ENCODE measurements at places on chromosomes 5 and 9.

DNA sequence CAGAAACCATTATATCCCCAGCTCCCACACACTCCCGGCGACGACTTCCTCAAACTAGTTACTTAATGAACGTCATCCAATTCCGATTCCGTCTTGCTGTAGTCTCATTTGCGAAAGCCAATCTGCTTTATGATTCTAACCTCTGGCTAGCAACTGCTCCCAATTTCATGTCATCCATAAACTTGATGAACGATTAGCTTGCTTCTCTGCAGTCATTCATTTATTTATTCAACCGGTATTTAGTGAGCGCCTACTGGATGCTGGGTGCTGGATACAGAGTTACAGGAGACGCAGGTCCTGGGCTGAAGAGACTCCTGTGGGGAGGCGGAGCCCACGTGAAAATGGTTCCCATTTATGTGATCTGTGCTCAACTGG is 46.2 kb downstream of the TSPAN17 start:
- no peak for DNase-seq

DNA sequence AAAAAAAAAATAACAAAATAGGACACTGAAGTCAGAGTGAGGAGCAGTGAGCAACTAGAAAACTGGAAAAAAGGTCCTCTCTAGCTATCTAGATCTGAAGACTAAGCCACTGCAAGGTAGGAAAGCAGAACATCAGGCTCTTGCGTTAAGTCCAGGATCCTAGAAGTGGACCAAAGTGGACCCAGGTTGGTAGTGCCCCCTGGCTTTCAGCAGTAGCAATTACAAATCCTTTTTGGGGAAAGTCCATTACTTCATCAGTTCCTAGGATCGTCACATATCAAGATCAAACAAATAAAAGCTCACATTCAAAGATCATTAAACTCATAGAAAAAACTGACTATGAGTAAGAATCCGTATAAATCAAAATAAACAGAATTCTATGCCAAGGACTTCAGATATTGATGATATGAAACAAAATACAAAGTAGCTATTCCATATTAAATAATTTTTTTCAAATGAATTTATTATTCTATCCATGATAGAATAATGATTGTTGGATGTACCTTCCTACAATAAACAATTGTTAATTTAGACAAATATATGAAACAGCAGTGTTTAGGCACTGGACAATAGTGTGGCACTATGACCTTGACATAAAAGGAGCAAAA is 6.5 kb upstream of the RICTOR start:
- no peak for DNase-seq

DNA sequence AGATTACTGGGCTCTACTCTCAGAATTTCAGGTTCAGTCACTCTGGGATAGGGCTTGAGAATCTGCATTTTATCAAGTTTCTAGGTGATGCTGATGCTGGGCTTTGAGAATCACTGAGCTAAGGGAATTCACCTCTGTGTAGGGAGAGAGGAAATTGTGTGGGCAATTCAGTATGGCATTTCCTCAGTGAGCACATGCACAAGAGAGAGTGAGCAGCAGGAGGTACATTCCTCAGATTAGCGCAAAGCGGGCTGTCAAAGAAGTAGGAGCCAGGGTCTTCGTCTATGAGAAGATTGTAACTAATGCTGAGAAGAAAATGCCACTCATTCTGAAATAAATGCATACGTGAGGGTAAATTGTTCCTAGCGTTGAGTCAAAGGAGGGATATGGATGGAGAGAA is 175.9 kb downstream of the KIF4B start:
- DNase-seq: no peak

- no peak for DNase-seq
These were observed 30.8 kb upstream of the ALDH1A1 start for GRCh38 chr9:72983512-72984225.

- DNase-seq: no peak
These were observed 6.1 kb downstream of the RUSC2 start for GRCh38 chr9:35495984-35496383.

- DNase-seq: no peak
These were observed 227.2 kb upstream of the MAP3K1 start for GRCh38 chr5:56588131-56588487.

GRCh38 chr5:147805030-147805454 is 22.5 kb upstream of the JAKMIP2 start:
- no peak for DNase-seq

DNA sequence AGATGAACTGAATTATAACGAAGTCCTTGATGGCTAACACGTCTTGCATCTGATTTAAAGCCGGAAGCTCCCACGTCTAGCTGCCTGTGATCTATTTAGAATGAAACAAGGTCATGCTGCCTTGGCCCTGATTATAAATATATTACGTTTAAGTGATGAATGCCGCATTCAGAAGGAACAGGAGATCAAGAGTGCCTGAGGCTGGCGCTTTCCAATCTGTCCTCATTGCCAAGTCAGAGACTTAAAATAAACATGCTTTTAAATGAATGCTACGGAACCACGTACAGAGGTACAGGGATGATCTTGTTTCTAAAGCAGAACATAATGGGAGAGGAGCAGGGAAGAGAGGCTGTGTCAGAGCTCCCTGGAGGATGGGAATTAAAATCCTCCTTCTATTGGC is 292.8 kb downstream of the TLE1 start:
- DNase-seq: no peak

DNA sequence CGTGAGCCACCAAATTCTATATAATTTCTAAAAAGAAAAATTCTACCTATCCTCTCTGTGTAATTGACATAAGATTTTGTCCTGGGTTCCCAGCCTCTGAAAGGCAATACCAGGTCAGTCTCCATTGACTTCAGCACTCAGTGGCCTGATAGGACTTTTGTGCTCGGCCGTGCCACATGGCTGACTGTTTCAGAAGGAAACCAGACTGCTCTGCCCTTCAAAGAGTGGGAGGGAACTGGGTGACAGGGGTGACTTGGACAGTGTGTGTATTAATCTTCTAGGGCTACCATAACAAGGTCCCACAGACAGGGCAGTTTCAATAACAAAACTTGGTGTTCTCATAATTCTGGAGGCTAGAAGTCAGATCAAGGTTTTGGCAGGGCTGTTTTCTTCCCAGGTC is 43.0 kb downstream of the ARHGAP26 start:
- no peak for DNase-seq

GRCh38 chr9:110065532-110065931 is 142.4 kb downstream of the C9orf152 start:
- no peak for DNase-seq

DNA sequence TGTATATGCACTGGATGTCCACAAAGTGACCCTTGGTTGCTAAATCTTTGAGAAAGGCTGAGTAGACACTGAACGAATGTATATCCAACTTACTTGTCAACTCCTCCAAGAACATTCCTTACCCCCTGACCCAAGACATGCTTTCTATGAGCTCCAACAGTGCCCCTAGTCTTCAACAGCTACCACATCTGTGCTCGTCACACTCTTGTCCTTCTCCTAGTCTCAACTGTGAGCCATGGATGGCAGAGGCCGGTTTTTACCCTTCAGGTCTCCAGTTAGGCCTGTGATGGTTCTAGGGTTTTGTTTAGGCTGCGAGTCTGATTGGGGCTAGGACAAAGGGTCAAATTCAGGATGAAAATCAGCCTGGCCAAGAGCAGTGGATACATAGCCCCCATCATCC is 19.0 kb upstream of the GPX3 start:
- DNase-seq: no peak

GRCh38 chr5:154039458-154039829 is 677 bp downstream of the MFAP3 start:
- DNase-seq: no peak

- no peak for DNase-seq
These were observed 62.3 kb upstream of the CDK5RAP2 start for GRCh38 chr9:120642129-120642770.

- DNase-seq: no peak
These were observed 126.7 kb upstream of the GRHPR start for GRCh38 chr9:37295796-37296195.

DNA sequence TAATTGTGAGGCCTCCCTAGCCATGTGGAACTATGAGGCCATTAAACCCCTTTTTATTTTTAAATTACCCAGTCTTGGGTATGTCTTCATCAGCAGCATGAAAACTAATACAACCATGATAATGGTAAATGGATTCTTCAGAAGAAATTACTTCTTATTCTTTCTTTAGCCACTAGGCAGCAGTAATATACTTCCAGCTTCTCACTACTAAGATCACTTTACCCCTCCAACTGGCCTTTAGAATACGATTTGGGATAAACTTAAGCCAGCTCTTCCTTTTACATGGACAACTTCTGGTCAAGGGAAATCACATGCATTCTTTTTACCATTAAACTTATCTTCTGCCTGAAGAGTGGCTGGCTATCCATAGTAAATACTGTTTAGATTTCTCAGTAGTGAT is 355.4 kb downstream of the MAN2A1 start:
- DNase-seq: no peak

DNA sequence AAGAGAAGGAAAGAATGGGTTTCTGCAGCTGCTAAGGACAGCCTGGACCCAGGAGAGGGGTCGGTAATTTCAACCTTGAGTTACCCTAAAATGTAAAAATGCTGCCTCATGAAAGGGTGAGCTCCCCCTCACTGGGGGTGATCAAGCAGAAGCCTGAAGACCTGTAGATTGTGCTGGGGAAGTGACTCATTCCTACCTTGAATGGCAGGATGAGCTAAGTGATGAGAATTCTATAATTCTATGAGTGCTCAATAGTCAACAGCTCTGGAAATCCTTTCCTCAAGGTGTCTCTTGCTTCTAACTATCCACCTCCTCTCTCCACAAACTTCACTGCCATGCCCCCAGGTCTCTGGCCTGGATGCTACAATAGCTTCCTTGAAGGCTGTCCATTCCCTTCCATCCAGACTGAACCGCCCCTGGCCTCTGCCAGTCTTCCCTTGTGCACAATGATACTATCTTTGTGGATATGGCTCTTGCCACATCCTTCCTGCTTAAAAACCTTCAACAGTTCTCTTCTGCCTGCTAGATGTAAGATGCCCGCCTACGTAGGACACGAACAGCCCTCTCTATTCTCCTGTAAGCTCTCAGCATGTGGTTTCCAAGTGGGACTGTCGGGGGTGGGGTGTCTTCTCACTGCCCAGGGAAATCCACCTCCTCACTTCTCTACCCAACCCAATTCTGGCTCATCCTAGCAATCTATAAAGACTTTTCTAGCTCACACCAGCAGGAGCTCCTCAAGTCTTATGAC is 50.6 kb downstream of the PTPN3 start:
- no peak for DNase-seq

- no peak for DNase-seq
These were observed 7.0 kb downstream of the NOP16 start for GRCh38 chr5:176381423-176381822.

- no peak for DNase-seq
These were observed 541.0 kb downstream of the RAB3C start for GRCh38 chr5:59123595-59124561.

GRCh38 chr5:180313677-180314505 is 22.0 kb upstream of the MAPK9 start:
- DNase-seq: peak; percentile 12

DNA sequence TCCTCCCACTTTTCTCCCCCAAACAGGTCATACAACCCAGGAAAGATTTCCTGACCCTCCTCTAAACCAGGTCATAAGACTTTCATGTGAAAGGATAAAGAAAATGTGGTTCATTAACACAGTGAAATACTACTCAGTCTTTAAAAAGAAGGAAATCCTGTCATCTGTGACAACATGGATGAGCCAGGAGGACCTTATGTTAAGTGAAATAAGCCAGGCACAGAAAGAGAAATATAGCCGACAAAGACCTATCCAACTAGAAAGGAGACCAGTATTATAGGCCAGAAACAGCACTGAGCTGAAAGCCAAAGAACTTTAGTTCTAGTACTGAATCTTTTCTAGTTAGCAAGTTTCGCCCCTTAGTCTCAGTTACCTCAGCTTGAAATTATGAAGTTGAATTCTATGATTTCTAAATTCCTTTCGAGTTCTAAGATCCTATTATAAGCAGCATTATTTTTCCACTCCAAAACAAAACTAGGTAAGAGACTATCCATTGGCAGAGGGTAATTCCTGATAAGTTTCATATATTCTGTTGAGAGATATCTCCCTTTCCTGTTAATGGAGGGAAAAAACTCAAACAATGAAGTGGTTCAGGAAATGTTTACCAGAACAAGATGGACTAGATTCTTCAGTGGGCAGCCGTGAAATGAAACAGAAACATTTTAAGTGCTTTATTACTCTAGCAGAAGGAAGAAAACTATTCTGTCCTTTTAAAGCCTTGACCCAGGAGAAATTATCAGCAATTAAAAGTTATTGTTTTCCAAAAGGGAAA is 42.5 kb downstream of the GNA14 start:
- no peak for DNase-seq

DNA sequence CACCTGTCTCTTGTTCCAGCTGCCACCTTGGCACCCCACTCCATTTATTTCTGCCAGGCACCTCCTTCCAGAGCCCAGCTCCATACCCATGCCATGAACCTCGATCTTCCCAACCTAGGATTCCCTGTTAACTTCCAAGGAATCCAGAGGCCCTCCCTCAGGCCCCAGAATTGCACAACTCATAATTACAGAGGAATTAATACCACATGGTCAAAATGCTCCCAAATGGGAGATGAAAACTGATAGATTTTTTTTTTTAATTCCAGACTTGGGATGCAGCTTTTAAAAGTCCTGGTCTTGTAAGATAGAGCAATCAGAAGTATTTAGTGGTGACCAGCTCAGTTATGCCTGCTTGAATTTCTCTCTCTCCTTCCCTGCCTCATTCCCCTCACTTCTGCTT is 96.2 kb upstream of the CCDC112 start:
- no peak for DNase-seq

- no peak for DNase-seq
These were observed at the start of gene LPAR1 for GRCh38 chr9:111038331-111039230. Gene LPAR1, minus strand, starts transcription at chr9:111038470. Its CDS starts 66,353 bp downstream, at chr9:110972117.

DNA sequence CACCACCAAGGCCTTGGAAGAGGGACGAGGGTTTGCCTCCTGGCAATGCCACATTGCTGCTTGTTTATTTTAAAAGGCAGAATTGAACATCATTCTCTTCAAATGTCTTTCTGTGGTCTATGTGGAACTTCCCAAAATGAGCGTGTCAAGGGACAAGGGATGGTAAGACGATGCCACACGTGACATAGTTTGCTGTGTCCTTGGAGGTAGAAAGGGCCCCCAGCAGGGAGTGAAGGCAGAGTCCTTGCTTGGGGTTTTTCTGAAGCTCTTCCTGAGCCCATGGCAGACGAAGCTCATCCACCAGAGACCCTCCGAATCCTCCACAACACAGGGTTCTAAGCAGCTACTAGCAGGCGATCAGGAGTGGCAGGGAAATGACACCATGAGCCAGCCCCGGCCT is 28.3 kb downstream of the PRRX2 start:
- no peak for DNase-seq

Measured in stimulated activated CD8-positive, alpha-beta memory T cell treated with anti-CD3 and anti-CD28 coated beads, Interleukin-2, amount 100 ng/mL, for 48 hours (primary cell).